ENCODE measurements at places on chromosomes 3 and 15.

GRCh38 chr15:88440021-88440420 is 27.2 kb downstream of the MRPL46 start:
- no peak for DNase-seq

DNA sequence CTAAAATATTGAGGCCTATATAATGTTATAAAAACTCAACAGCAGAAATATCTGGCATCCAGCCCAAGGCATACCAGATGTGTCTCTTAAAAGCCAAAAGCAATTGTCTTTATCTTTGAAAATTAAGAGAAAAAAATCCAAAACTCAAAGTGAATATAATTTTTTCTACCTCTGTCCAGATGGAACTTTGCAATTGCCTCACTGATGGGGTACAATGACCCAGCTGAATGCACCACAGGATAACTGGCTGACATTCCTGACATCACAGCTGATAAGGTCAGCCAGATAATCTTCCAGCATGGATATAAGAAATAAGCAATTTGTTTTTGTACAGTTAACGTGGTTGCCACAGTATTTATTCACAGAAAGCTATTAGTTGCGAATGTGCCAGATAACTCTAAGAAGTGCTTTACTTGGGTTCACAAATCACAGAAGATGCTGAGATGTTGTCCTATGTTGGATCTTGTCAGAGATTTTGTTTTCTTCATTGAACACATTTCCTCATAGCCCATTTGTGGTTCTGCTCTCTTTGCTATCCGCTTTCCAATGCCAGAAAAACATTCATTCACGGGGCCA is 566.9 kb upstream of the CCDC54 start:
- DNase-seq: peak; percentile 20

DNA sequence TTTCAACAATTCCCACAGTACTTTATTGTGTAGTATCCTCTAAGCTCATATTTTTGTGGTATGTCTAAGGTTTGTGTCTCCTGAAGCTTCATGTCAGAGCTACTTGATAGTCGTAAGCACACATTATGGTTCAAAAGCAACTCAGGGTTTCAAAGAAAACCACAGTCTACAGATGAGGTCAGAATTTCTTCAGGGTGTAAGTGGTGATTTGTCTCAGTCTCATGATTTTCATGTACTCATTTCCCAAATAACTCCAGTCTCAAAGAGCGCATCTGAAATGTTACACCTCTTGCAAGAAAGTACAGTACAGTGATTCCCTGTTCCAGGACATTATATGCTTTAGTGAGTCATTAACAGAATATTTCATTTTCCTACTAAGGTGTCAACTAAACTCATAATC is 47.5 kb upstream of the SSR3 start:
- no peak for DNase-seq

DNA sequence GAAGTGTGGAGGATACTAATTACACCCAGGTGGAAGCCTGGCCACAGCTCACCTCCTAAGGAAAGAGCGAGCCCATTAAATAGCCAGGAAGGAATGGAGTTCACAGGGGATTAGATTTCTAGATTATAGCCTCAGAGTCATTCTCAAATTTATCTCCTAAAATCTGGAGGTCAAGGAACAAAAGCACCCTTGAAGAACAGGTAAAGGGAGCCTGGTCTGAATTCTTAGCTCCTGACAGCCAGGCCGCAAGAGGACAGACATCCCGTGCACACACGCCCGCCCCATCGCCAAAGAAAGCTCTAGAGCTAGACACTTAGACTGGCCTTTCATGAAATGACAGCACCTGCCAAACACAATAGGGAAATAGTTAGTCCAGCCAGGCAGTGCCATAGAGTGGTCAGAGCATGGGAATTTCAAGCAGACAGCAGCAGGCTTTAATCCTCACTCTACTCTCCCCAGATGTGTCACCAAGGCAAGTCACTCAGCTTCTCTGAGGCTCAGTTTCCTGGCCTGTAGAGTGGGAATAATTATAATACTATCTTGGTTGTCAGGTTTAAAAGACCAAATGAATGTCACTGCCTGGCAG is 59.2 kb downstream of the LIPC start:
- no peak for DNase-seq

DNA sequence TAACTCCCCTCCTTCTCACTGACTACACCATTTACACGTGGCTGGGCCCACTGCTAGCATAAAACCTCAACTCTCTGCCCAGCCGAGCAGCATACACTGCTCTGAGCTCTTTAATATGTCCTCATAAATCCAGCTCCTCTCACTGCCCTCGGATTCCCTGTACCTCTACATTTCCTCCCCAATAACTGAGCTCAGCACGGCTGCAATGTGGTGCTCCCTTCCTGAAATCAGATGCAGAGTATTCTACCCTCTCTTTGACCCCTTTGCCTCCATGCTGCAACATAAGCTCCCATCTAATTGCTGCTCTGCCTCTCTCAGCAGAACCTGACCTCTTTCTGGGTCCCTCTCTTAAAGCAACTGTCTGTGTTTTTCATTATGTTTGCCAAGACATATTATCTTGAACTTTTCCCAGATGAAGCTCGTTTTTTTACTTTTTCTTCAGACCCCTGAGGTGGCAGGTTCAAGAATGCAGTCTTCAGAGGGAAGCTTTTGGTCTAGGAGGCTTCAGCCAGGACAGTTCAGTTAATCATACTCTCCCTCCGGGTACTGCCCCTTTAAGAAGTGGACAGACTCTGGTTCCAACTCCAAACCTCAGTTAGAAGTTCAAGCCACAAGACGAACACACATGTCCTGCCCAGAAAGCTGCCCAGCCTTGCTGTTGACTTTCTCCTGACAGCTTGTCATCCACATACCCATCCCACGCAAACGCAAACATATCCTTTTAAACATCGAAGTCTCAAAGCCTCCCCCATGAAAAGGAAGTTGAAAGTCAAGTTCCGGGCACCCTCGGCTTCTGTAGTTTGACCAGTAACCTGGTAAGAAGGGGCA is 81.1 kb upstream of the NEO1 start:
- no peak for DNase-seq

- no peak for DNase-seq
Observed at GRCh38 chr15:71259866-71260265, 144.6 kb downstream of the THSD4 start.

DNA sequence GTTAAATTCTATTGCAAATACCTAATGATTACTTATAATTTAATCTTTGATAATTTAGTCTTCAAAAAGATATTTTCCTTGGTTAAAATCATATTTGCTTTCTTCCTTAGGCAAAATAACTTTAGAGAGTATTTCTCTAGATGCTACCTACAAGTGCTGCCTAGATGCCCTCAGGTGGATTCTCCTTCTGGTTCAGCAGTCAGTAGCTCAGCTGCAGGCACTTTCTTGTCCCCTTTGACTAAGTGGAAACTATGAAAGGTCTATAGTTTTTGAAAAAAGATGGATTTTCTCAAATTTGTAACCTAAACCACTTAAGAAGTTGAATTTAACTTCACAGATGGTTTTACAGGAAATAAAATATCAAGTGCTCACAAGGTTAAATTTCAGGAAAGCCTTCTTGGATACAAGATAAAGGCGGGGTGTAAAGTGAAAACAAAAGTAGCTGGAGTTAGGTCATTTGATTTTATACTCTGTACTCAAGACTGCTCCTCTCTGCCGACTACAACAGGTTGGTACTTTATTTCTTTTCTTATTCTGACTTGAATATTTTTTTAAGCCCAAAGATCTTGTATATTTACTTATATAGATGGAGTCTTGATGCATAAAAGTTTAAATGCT is at the start of gene ACKR4:
ACKR4 (plus strand) TSS at position 455 of the 618 bp plus-strand sequence. CDS start 3,128 bp downstream, outside the sequence.
- DNase-seq: no peak

DNA sequence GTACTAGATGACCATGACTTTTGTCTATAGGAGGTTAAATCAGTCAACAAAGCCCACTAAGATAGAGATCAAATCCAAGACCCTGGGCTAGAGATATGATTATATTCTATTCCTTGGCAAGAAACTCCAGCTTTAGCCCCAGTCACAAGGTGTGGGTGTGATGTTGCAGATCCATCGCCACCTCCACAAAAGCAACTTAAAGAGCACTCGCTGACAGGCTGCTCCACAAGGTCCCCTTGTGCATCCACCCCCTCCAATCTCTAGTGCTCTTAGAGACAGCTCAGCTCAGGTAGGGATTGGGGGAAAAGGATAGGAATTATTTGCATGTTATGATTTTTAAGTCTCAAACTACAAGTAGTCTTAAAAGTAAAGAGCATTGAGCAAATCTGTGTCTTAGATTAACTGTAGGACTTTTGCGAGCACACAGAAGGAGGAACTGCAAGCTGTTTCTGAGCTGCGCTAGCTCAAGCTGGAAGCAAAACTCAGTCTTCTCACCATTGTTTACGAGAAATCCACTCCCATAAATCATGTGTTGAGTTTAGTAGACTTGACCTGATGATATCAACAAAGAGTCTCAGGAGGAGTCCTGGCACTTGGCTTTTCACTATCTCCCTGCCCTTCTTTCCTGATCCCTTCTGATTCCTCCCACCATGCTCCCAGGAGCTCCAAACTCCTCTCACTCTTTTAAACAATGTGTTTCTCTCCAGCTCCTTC is 177.6 kb downstream of the STAC start:
- DNase-seq: no peak

GRCh38 chr3:15113471-15113870 is 14.5 kb upstream of the RBSN start:
- no peak for DNase-seq

GRCh38 chr15:71245588-71245987 is 130.3 kb downstream of the THSD4 start:
- DNase-seq: no peak

DNA sequence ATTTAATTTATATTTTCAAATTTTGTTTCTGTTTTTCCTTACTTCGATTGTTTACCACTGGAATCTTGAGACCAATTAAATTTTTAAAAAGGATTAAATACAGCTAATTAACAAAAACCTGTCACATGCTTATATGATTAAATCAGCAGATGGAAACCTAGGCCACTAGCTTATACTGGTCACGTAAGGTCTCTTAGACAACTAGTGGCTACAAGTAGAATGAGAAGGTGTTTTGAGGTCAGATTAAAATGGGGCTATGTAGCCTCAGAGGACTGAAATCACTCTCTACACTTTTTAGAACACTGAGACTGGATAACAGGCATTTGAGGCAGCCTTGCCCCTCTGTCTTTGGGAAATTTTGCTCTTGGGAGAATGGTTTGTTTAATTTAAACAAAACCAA is 246.5 kb upstream of the ONECUT1 start:
- DNase-seq: no peak

GRCh38 chr3:158488670-158489069 is 82.3 kb upstream of the MLF1 start:
- no peak for DNase-seq

DNA sequence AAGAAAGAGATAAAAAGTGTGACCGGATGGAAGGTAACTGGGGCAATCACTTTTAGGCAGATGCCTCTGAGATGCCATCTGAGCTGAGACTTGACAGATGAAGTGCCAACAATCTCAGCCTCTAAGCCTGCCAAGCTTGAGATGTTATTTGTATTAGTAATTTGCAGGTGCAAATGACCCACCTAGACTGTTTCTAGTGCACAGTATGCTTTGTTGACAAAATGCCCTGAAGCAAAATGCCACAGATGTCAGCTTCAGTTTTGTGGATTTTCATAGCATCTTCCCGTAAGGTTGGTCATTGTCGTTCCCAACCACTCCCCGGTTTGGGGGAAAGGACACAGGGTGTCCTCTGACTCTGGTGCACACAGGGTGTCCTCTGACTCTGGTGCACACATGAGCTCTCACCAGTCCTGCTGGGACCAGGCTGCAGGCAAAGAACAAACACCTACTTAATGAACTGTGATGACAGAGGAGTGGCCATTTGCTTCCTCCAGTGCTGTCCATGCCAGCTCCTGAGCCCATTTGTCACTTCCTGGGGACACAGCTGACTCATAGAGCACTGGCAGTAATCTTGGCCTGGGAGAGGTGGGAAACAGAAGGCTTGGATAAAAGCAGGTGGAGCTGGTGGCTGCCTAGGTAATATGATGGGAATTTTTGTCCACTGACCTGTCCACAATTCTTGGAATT is 16.7 kb upstream of the PPP1R2 start:
- DNase-seq: no peak

- DNase-seq: no peak
Observed at GRCh38 chr3:105085506-105085905, 281.2 kb upstream of the ALCAM start.

DNA sequence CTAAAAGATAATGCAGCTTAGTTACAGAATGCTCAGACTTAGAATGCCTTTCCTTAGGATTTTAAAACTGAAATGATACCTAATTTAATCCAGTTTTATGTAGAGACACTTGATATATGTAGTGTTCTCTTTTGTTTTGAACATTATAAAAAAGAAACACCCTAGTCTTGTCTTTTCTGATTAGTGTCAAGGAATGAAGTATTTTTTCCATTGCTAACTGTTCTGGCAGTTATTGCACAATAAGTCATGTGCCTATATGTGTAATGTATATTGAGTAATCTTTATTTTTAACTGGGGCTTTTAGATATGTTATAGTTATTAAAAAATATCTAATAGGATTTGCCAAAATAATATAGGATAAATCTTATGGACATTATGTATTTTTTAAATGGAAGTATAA is 4.5 kb downstream of the ARL8B start:
- DNase-seq: no peak

- DNase-seq: no peak
Observed at GRCh38 chr3:16150285-16150684, 24.2 kb upstream of the GALNT15 start.

GRCh38 chr3:74789111-74789510 is 174.7 kb upstream of the CNTN3 start:
- DNase-seq: no peak

DNA sequence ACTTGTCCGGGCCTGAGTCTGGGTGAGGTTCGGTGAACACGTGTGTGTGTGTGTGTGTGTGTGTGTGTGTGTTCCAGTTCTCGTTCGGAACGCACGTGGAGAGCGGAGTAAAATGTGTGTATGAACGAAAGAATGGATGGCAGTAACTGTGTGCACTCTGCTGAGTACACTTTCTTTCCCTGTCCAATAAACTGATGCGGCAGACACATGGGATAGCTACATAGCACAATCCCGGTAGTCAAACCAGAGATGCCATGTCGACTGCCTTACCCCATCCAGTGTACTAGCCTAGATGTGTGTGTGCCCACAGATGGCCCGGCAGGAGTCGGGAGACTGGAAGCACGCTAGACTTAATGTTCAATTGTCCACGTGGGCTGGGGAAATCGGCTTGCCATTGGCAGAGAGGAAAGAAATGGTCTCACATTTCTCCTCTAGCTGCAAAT is 507 bp upstream of the GOLIM4 start:
- DNase-seq: peak; percentile 89

- no peak for DNase-seq
Observed at GRCh38 chr15:63513728-63514127, 9.3 kb downstream of the USP3 start.

GRCh38 chr3:156661155-156661554 is 13.2 kb upstream of the TIPARP start:
- DNase-seq: no peak

- no peak for DNase-seq
Observed at GRCh38 chr3:172685331-172686214, 25.3 kb downstream of the NCEH1 start.

- DNase-seq: no peak
Observed at GRCh38 chr3:179076243-179077027, 4.8 kb upstream of the ZMAT3 start.

- no peak for DNase-seq
Observed at GRCh38 chr15:56045068-56045748, 51.8 kb upstream of the NEDD4 start.
